T-helper 2 cell treated with Interferon-gamma antibody and Interleukin-4, amounts not matched to agents 5 μg/mL and 100 μg/mL, for 36 hours (primary cell): ENCODE measurements at places on chromosomes 11 and 22.

DNA sequence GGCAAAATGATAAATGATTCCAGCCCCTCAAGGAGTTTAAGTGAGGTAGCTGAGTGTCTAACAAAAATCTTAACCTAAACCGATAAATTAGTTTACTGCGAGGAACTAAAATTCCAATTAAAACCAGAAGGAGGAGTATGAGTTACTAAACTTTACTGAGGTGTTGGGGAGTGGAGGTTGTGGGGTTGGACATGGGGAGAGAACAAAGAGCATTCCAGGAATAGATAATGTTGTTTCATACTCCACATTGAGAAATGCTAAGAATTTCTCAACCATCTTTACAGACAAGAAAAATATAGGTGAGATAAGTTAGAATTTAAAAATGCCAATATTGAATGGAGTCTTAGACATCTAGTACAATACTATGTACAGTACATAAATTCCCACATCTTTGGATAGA, 488.6 kb downstream of the METTL15 start:
- no peak overlapping the region for H3K4me3 ChIP-seq
- no peak for DNase-seq

DNA sequence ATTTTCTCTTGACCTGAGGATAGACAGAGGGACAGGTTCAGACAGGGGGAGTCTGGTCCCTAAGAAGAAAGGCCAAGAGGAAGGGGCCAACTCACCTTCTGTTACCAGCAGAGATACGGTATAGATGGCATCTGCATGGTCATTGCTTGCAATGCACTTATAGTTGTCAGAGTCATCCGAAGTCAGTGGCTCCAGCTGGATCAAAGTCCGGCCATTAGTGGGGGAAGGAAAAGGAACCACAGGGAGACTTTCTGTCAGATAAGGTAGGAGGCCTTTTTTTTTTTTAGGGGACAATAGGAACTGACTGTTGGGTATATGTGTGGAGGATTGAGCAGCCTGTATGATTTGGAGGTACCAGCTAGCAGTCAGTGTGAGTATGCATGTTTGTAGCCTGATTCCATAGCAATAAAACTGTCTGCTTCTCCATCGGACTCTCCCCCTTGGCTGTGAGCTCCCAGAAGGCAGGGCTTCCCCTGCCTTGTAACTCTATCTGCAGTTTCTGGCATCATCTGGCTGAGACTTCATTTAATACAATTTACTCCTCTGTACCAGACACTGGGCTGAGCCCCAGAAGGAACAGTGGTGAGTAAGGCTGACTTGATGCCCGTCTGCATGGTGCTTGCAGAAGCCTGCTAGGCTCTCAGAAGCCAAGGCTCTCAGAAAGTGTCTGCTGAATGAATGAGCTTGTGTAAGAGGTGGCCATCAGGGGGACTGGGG, 5.7 kb downstream of the IGSF22 start:
- H3K4me3 ChIP-seq, result peak overlapping the region; percentile 91
- H3K4me1 ChIP-seq, result peaks cover 6% of the 10 kb centered on the region
- H3K36me3 ChIP-seq, result no peaks in the 10 kb centered on the region

DNA sequence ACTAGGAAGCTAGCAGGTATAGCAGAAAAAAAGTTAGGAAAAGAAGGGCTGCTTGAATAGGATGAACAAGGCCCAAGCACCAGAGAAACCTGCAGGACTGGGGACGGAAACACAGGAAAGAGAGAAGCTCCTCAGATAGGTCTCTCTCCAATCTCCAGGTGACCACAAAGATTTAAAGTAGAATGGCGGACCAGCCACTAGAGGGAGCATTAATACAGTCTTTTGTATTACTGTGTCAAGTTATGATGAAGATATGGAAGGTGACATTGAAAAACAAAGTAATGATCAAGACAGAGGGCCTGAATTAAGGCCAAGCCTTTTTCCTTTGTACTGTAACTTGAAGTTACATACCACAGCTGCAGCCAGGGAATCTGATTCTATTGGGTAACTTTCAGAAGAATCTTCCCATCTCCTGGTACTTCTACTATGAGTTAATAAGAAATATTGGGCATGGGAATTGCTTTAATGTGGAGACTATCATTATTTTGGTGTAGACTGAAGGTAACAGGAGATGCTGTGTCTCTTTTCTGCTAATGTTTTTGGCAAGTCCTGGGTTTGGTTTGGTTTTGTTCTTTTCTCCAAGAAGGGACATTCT, 33.8 kb downstream of the OR2AG2 start:
- H3K27me3 ChIP-seq, result no peaks in the 10 kb centered on the region
- H3K36me3 ChIP-seq, result peaks cover 65% of the 10 kb centered on the region
- H3K27ac ChIP-seq, result peak overlapping the region; percentile 4

GRCh38 chr11:127639916-127640315, 639.3 kb upstream of the KIRREL3 start:
- H3K27me3 ChIP-seq, result no peaks in the 10 kb centered on the region
- H3K27ac ChIP-seq, result no peak overlapping the region
- H3K36me3 ChIP-seq, result no peaks in the 10 kb centered on the region
- no peak for DNase-seq

DNA sequence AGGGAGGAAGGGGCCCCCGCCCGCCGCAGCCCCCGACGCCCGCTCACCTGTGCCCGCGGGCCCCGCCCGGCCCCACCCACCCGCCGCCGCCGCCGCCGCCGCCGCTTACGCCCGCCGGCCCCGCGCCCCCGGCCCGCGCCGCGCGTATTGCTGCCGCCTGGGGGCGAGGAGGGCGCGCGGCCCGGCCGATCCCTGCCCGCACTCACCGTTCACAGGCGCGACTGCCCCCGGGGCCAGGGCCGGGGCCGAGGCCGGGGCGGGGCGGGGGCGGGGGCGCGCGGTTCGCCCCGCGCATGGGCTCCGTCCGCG, 212 bp downstream of the HRAS start:
- peaks cover 6% of the 10 kb centered on the region for H3K4me1 ChIP-seq
- no peak overlapping the region for H3K4me3 ChIP-seq
- DNase-seq, result no peak
- H3K27me3 ChIP-seq, result no peaks in the 10 kb centered on the region
- no peak overlapping the region for H3K27ac ChIP-seq

- no peaks in the 10 kb centered on the region for H3K4me1 ChIP-seq
- H3K27me3 ChIP-seq, result peaks cover 5% of the 10 kb centered on the region
- no peak overlapping the region for H3K27ac ChIP-seq
- no peaks in the 10 kb centered on the region for H3K36me3 ChIP-seq
- no peak for DNase-seq
Observed at GRCh38 chr11:120197251-120197891, 13.5 kb upstream of the OAF start.

- no peaks in the 10 kb centered on the region for H3K4me1 ChIP-seq
- no peak overlapping the region for H3K27ac ChIP-seq
- H3K4me3 ChIP-seq, result no peak overlapping the region
- H3K36me3 ChIP-seq, result no peaks in the 10 kb centered on the region
- no peak for DNase-seq
Observed at GRCh38 chr11:109644152-109644551, 222.2 kb downstream of the C11orf87 start.

DNA sequence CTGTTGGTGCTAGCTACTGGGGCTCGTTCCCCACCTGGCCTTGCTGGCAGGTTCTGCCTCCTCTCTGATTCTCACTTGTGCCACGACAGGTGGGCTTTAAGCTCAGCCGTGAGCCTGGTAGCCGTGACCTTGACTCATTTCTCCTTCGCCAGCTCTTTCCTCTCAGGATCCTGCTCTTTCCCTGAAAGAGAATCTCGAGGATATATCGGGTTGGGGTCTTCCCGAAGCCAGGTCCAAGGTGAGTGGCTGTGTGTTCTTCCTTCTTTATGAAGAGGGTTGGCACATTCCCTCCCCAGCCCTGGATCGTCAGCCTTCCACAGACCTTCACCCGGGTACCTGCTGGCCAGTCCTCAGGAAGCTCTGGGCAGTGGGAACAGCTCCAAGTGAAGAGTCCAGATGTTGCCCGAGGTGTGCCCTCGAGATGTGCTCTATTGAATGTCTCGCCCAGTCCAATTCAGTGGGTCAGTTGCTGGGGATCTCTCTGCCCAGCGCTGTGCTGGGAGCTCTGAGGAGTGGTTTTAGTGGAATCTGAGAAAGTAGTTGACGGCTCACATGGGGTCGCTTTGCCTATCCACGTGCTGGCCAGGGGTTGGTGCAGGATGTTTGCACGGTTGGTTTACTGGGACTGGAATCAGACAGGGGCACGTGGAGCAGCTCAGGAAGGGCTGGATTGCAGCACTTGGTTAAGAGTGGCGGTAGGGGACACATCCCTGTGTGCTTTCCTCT, 1.4 kb downstream of the ZNF74 start:
- H3K4me1 ChIP-seq, result peaks cover 22% of the 10 kb centered on the region
- peak overlapping the region; percentile 45 for H3K27ac ChIP-seq
- H3K27me3 ChIP-seq, result no peaks in the 10 kb centered on the region
- H3K36me3 ChIP-seq, result peaks cover 2% of the 10 kb centered on the region
- no peak for DNase-seq

GRCh38 chr11:18144243-18144642, 11.9 kb downstream of the MRGPRX3 start:
- H3K27me3 ChIP-seq, result peaks cover 33% of the 10 kb centered on the region
- no peak for DNase-seq
- H3K36me3 ChIP-seq, result no peaks in the 10 kb centered on the region
- no peak overlapping the region for H3K4me3 ChIP-seq

DNA sequence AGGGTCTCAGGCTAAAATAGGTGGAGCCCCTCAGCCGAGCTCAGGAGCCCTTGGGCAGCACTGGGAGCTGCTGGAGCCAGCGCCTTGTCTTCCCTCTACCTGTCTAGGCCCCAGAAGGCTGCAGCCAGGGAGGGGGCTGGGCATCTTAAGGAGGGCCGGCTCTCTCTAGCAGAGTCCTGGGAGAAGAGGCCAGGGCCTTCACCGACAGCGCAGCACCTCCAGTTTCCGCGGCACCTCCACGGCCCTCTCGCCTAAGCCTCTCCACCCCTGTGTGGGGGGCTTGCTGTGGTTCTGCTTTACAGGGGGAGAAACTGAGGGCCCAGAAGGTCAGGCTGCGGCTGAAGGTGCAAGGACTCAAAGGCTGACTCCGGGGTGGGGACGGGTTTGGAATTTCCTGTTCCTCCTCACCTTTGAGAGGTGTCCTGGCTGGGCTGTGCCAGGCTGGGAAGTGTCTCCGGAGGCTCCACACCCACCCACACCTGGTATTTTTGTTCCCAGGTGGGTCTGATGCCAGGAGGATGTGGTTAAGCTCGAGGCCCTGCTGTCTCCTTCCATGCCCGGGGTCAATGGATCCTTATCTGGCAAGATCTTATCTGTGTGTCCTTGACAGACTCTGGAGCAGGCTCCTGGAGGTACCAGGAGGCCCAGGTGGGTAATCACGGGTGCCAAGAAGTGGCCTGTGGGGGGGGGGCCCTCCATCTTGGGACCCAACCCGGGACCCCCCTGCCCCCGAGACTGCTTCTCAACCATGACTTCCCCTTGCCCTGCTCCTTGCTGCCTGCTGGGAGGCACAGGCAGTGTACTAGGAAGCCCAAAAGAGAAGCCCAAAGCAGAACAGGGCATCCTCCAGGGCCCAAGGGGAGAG, 95.3 kb upstream of the FGF3 start:
- peaks cover 8% of the 10 kb centered on the region for H3K27me3 ChIP-seq
- no peak overlapping the region for H3K27ac ChIP-seq
- DNase-seq, result no peak
- H3K4me1 ChIP-seq, result no peaks in the 10 kb centered on the region
- no peak overlapping the region for H3K4me3 ChIP-seq
